Esophagus muscularis mucosa (tissue), 4 donors: ENCODE measurements at places on chromosomes 12 and 14. TPM values are rescaled to one million over a fixed set of nuclear protein-coding genes. Genes with fewer than 3 reads are reported as not detected.
A peak's percentile ranks its signal among the peaks of the same experiment; 100 is the strongest.

Gene TFCP2
- total RNA-seq = 16.2 TPM

Gene RNASE9
- total RNA-seq = not detected

Gene BTG1
- 42.8 TPM for total RNA-seq

Gene CD163
- total RNA-seq = 327 TPM

Gene RNASE1
- total RNA-seq = 270 TPM

DNA sequence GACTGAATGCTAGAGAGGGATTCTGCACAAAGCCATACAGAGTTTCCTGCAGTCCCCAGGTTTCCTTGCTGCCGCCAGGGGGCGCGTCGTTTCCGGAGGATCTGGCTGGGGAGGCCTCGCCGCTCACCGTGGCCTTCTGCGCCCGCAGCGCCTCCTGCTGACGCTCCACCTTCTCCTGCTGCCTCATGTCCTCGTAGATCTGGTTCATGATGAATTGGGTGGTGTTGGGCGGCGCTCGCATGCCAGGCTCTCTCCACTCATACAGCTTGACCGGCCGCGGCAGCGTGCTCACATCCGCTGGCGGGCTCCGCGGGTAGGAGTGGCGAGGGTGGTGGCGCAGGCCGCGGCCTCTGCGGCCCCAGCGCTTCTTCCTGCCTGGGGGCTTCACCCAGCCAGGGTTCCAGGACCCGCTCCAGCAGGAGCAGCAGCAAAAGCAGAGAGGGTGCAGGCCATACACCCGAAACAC lies 987 bp downstream of the CCER1 start:
- H3K36me3 ChIP-seq = no peaks in the 10 kb centered on the region
- no peak for DNase-seq
- no peaks in the 10 kb centered on the region for H3K27me3 ChIP-seq
- no peak overlapping the region for H3K27ac ChIP-seq

GRCh38 chr14:34749408-34749807 lies 35.0 kb upstream of the CFL2 start:
- no peak for DNase-seq
- no peak overlapping the region for H3K27ac ChIP-seq
- H3K4me1 ChIP-seq = no peaks in the 10 kb centered on the region
- no peaks in the 10 kb centered on the region for H3K27me3 ChIP-seq
- peaks cover 19% of the 10 kb centered on the region for H3K36me3 ChIP-seq

- H3K27ac ChIP-seq = no peak overlapping the region
- no peaks in the 10 kb centered on the region for H3K36me3 ChIP-seq
- H3K27me3 ChIP-seq = no peaks in the 10 kb centered on the region
- DNase-seq = peak; percentile 86
Measured at GRCh38 chr14:101069666-101070362, 166.3 kb upstream of the RTL1 start.

DNA sequence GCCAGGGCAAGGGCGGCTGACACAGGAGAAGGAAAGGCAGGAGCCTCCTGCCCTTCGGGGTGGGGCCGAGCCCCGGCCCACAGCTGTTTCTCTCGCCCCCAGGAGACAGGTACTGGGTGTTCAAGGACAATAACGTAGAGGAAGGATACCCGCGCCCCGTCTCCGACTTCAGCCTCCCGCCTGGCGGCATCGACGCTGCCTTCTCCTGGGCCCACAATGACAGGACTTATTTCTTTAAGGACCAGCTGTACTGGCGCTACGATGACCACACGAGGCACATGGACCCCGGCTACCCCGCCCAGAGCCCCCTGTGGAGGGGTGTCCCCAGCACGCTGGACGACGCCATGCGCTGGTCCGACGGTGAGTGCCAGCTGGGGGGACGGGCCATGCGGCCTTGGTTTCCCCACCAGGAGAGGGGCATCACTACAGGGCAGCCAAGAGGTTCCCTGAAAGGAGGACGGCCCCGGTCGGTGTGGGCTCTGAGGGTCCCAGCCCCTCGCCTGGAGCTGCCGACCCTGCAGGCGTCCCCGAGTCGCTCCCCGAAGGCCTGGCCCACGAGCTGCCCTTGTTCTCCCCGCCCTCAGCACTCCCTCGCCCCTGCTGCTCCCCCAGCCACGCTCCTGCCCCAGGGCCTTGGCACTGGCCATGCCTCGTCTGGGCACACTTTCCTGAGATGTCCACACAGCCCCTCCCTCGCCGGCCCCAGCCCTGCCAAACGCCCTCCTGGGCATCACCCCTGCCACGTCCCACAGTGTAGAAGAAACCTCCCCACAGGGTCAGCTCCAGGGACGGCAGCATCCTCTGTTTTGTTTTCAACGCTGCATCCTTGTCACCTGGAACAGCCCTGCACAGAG lies 21.7 kb downstream of the MMP17 start:
- no peaks in the 10 kb centered on the region for H3K36me3 ChIP-seq
- no peaks in the 10 kb centered on the region for H3K27me3 ChIP-seq
- H3K4me1 ChIP-seq = no peaks in the 10 kb centered on the region
- no peak for DNase-seq

- H3K4me1 ChIP-seq = peaks cover 4% of the 10 kb centered on the region
- H3K36me3 ChIP-seq = no peaks in the 10 kb centered on the region
- H3K27me3 ChIP-seq = no peaks in the 10 kb centered on the region
Measured at GRCh38 chr14:53062856-53063255, 90.3 kb downstream of the DDHD1 start.

GRCh38 chr14:34302654-34303053 lies 159.4 kb downstream of the SPTSSA start:
- H3K4me3 ChIP-seq = no peak overlapping the region
- H3K27me3 ChIP-seq = no peaks in the 10 kb centered on the region
- no peaks in the 10 kb centered on the region for H3K36me3 ChIP-seq
- peaks cover 8% of the 10 kb centered on the region for H3K4me1 ChIP-seq

GRCh38 chr14:54974788-54975414 lies 52.0 kb downstream of the WDHD1 start:
- no peaks in the 10 kb centered on the region for H3K4me1 ChIP-seq
- no peak overlapping the region for H3K4me3 ChIP-seq
- no peak for DNase-seq
- no peaks in the 10 kb centered on the region for H3K36me3 ChIP-seq

DNA sequence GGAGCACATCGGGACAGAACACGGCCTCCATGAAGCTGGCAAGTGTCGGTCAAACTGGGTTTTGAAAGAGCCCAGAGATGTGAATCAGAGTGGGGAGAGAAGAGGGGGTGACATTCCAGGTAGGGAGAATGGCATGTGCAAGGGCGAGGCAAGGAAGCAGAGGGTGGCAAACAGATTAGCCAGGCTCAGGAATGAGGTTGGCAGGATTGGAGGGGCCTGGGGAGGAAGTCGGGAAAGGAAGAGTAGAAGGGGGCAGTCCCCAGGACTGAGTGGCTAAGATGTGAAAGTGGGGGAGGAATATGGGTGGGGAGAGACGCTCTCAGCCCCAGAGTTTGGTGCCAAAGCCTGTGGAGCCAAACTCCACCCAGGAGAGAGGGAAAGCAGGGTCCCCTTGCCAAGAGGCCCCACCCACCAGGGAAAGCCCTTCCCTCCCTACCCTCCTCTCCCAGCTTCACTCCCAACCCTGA lies 5.5 kb upstream of the HDAC7 start:
- H3K36me3 ChIP-seq = no peaks in the 10 kb centered on the region
- peaks cover 99% of the 10 kb centered on the region for H3K4me1 ChIP-seq
- DNase-seq = no peak
- no peaks in the 10 kb centered on the region for H3K27me3 ChIP-seq

- H3K27ac ChIP-seq = no peak overlapping the region
- no peaks in the 10 kb centered on the region for H3K36me3 ChIP-seq
- H3K27me3 ChIP-seq = no peaks in the 10 kb centered on the region
- DNase-seq = no peak
- H3K4me3 ChIP-seq = no peak overlapping the region
Measured at GRCh38 chr12:52179396-52179973, 12.3 kb downstream of the KRT80 start.
